ENCODE measurements at places on chromosomes 7 and 10. TPM values are rescaled to one million over a fixed set of nuclear protein-coding genes. Genes with fewer than 3 reads are reported as not detected.

INMT gene
- total RNA-seq = 41.2 TPM

RHOBTB1 gene
- 47.1 TPM for total RNA-seq

SHTN1 gene
- 71.0 TPM for total RNA-seq

SLC26A3 gene
- total RNA-seq = 1.1 TPM

GATA3 gene
- 1.9 TPM for total RNA-seq

DNA sequence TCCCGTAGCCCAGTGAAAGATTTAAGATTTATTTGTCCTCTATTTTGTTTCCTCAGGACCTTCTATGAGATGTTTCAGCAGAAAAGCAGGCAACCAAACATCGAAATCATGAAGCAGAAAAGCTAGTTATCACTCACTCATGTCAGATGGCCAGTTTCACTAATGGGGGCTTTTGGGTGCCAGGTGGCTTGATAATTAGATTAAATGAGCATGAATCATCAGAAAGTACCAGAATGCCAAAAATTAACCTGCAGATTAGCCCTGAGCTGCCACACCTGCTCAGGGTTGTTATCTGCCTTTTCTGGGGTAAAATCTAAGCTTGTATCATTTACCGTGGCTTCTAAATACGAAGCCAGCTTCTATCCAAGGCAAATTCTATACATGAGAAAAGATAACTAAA is 1017.5 kb downstream of the XPNPEP1 start:
- no peaks in the 10 kb centered on the region for H3K36me3 ChIP-seq
- no peaks in the 10 kb centered on the region for H3K27me3 ChIP-seq
- H3K4me3 ChIP-seq = no peak overlapping the region

GRCh38 chr10:54081950-54082349 is 719.1 kb downstream of the PCDH15 start:
- no peaks in the 10 kb centered on the region for H3K4me1 ChIP-seq
- no peak overlapping the region for H3K27ac ChIP-seq
- no peaks in the 10 kb centered on the region for H3K36me3 ChIP-seq
- H3K4me3 ChIP-seq = no peak overlapping the region
- DNase-seq = no peak

GRCh38 chr7:55052081-55052480 is 33.3 kb downstream of the EGFR start:
- H3K27ac ChIP-seq = no peak overlapping the region
- no peaks in the 10 kb centered on the region for H3K27me3 ChIP-seq
- H3K4me1 ChIP-seq = peaks cover 4% of the 10 kb centered on the region
- no peak for DNase-seq
- H3K4me3 ChIP-seq = no peak overlapping the region
- no peaks in the 10 kb centered on the region for H3K36me3 ChIP-seq

DNA sequence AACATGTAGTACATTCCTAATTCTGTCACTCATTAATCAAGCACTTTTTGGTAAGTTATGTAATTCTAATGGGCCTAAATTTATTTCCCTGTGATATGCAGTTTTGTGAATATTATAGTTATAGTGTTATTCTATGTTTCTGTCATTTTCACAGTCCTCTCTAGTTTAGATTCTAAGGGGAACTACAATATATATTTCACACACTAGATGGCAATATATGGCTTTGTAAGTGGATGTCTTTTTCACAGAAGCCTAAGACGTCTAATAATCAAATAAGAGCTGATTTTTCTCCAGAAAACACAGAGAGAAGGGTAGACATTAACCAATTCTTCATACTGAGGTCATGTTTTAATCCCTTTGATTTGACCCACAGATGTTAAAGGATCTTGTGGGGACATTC is 18.0 kb downstream of the RNLS start:
- H3K4me1 ChIP-seq = no peaks in the 10 kb centered on the region
- H3K4me3 ChIP-seq = no peak overlapping the region
- no peak for DNase-seq

DNA sequence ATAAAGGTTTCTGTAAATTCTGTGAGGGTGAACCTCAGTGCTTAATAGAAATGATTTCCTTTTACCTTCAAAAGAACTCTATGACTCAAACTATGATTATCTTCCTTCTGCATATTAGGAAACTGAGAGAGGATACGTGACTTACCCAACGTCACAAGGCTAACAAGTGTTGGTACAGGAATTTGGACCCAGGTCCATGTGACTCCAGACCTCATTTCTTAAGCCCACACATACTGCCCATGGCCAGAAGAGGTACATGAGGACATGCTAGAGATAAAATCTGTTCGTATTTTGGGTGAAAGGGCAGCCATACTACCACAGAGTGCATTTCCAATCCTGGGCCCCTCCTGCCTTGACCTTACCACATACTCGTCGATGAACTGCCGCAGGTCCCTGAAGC is 61.5 kb upstream of the TM9SF3 start:
- H3K27ac ChIP-seq = no peak overlapping the region
- H3K4me3 ChIP-seq = no peak overlapping the region
- no peak for DNase-seq
- H3K27me3 ChIP-seq = no peaks in the 10 kb centered on the region

GRCh38 chr7:101494602-101495329 is 132.1 kb downstream of the COL26A1 start:
- H3K4me1 ChIP-seq = no peaks in the 10 kb centered on the region
- H3K36me3 ChIP-seq = no peaks in the 10 kb centered on the region
- H3K27ac ChIP-seq = no peak overlapping the region
- no peaks in the 10 kb centered on the region for H3K27me3 ChIP-seq

DNA sequence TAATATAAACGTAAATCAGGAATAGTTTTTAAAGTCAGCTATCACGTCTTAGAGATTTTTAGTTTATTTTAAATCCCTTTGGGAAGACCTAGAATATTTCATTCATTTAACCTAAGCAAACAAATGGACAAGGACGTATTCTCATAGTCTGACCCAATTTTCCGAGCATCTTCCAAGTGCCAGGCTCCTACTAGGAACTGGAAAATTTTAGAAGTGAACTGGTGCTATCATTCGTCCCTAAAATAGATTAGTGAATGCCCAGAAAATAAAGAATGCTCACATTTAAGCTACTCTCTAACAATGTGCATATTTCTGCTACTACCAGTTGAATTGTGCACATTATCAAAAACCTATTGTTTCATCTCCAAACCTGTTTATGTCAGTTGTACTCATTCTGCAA is 120.1 kb downstream of the ZFAND4 start:
- no peaks in the 10 kb centered on the region for H3K27me3 ChIP-seq
- no peak overlapping the region for H3K27ac ChIP-seq
- no peak overlapping the region for H3K4me3 ChIP-seq

- no peak overlapping the region for H3K27ac ChIP-seq
- H3K36me3 ChIP-seq = no peaks in the 10 kb centered on the region
- peak overlapping the region; percentile 21 for H3K4me3 ChIP-seq
- DNase-seq = peak; percentile 88
Measured at GRCh38 chr10:88728107-88728763, 22.2 kb downstream of the LIPK start.

DNA sequence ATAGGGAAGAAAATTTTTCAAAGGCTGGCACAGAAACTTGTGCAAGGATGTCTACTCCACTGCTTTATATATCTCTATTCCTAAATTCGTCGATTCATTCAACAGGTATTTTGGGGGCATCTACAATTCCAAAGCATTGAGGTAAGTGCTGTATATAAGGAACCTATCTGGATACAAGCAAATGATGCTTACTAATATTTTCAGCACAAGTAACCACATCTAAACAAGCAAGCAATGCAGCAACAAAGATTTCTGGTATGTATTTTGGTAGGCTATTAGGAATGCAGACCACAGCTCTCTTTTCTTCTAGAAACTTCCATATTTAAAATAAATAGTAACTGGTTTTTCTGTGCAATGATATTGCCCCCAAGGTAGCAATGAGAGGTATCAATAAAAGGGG is 183.9 kb downstream of the SGMS1 start:
- no peaks in the 10 kb centered on the region for H3K4me1 ChIP-seq
- H3K36me3 ChIP-seq = no peaks in the 10 kb centered on the region
- no peak overlapping the region for H3K27ac ChIP-seq
- H3K27me3 ChIP-seq = no peaks in the 10 kb centered on the region

- H3K27me3 ChIP-seq = no peaks in the 10 kb centered on the region
- no peak for DNase-seq
- no peaks in the 10 kb centered on the region for H3K36me3 ChIP-seq
- H3K4me3 ChIP-seq = peak overlapping the region; percentile 42
Measured at GRCh38 chr7:45158471-45158870, 880 bp downstream of the RAMP3 start.

- H3K4me1 ChIP-seq = peaks cover 20% of the 10 kb centered on the region
- no peak overlapping the region for H3K4me3 ChIP-seq
- H3K36me3 ChIP-seq = no peaks in the 10 kb centered on the region
Measured at GRCh38 chr10:26781797-26782196, 79.0 kb downstream of the ABI1 start.

DNA sequence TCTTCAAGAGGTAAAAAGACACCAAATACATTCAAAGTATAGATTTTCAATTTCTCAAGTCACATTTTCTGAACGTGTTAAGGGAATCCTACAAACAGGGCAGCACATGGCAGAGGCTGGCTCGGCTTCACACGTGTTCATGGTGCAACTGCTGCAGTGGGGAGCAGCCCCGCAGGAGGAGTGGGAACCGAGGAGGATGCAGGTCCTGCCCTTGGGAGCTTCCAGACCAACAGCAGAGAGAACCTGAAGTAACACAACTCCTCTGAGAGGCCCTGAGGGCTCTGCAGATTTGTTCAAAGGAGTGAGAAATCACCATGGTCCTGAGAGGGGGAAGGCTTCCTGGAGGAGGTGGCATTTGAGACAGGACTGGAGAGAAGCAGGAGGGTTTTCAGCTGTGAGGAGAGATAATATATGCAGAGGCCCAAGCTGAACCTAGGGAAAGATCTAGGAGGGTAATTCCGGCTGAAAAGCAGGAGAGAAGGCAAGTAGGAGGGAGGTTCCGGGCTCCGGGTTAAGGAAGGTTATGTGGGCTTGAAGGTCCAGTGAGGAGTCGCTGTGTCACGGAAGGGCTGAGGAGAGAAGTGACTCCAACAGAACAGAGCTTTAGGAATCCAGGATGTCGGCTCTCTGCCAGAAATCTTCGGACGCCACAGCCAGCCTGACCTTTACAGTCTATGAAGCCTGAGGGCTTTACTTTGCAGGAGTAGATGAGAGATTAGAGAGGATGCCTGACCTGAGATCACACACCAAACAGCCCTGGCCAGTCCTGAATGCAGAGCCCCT is 77.5 kb downstream of the GPR26 start:
- peaks cover 5% of the 10 kb centered on the region for H3K4me1 ChIP-seq
- H3K4me3 ChIP-seq = no peak overlapping the region
- DNase-seq = peak; percentile 23
- no peaks in the 10 kb centered on the region for H3K36me3 ChIP-seq

- peaks cover 54% of the 10 kb centered on the region for H3K4me1 ChIP-seq
- no peak for DNase-seq
- H3K27me3 ChIP-seq = no peaks in the 10 kb centered on the region
- H3K4me3 ChIP-seq = no peak overlapping the region
- peak overlapping the region; percentile 86 for H3K27ac ChIP-seq
Measured at GRCh38 chr10:17003651-17004286, 125.8 kb downstream of the CUBN start.

GRCh38 chr7:80550005-80550404 is 38.1 kb upstream of the GNAT3 start:
- H3K4me3 ChIP-seq = no peak overlapping the region
- no peak for DNase-seq
- no peaks in the 10 kb centered on the region for H3K27me3 ChIP-seq
- no peak overlapping the region for H3K27ac ChIP-seq
- no peaks in the 10 kb centered on the region for H3K4me1 ChIP-seq

- no peak overlapping the region for H3K27ac ChIP-seq
- H3K4me3 ChIP-seq = no peak overlapping the region
- H3K36me3 ChIP-seq = no peaks in the 10 kb centered on the region
- no peaks in the 10 kb centered on the region for H3K4me1 ChIP-seq
Measured at GRCh38 chr10:13690281-13690825, 103.6 kb downstream of the PRPF18 start.

GRCh38 chr7:33970536-33970935 is 65.2 kb downstream of the BMPER start:
- no peaks in the 10 kb centered on the region for H3K36me3 ChIP-seq
- no peak overlapping the region for H3K27ac ChIP-seq
- no peak for DNase-seq
- peaks cover 4% of the 10 kb centered on the region for H3K4me1 ChIP-seq
- H3K4me3 ChIP-seq = no peak overlapping the region

- no peaks in the 10 kb centered on the region for H3K4me1 ChIP-seq
- H3K4me3 ChIP-seq = no peak overlapping the region
- H3K36me3 ChIP-seq = no peaks in the 10 kb centered on the region
- no peaks in the 10 kb centered on the region for H3K27me3 ChIP-seq
- H3K27ac ChIP-seq = no peak overlapping the region
Measured at GRCh38 chr7:151452680-151453325, 12.9 kb upstream of the CRYGN start.

DNA sequence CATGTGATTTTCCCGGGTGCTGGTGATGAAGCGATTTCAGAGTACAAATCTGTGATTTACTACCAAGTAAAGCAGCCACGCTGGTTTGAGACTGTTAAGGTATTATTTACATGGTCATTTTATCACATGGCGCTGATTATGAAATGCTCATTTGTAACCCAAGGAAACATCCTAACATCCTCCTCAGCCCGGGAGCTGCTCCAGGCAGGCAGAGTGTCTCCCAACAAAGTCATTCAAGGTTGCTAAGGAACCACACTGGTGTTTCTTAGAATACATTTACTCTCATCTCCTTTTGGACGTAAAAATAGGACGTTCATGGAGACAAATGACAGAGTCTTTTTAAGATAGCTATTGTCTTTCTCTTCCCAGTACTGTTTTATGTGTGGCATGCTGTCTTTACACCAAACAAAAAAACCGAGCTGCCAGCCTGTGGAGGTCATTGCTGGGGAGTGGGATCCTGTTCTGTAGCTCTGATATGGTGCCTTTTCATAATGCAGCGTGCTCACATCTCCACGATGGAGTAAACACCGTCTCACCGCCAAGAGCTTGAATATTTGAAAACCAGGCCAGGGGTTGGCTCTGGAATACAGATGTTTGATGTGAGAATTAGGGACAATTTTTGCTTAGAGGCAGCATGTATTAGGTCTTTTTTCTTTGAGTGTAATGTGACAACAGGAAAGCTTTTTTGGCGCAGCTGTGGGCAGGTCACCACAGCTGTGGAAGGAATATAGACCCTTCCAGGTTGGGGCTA is 119.6 kb downstream of the DOCK1 start:
- no peak overlapping the region for H3K27ac ChIP-seq
- DNase-seq = no peak
- H3K27me3 ChIP-seq = no peaks in the 10 kb centered on the region
- no peaks in the 10 kb centered on the region for H3K36me3 ChIP-seq

All from testis (tissue), 5 donors.